ENCODE measurements at places on chromosomes 16 and 17. TPM values are rescaled to one million over a fixed set of nuclear protein-coding genes. Genes with fewer than 3 reads are reported as not detected.
A peak's percentile ranks its signal among the peaks of the same experiment; 100 is the strongest.

GRCh38 chr17:60563743-60564142 lies 36.2 kb upstream of the PPM1D start:
- H3K4me1 ChIP-seq, result no peaks in the 10 kb centered on the region
- DNase-seq, result no peak
- no peaks in the 10 kb centered on the region for H3K27me3 ChIP-seq
- H3K36me3 ChIP-seq, result no peaks in the 10 kb centered on the region
- no peak overlapping the region for H3K27ac ChIP-seq

CCDC144A gene
- 31.5 TPM for total RNA-seq

KRT31 gene
- total RNA-seq, result not detected

DNA sequence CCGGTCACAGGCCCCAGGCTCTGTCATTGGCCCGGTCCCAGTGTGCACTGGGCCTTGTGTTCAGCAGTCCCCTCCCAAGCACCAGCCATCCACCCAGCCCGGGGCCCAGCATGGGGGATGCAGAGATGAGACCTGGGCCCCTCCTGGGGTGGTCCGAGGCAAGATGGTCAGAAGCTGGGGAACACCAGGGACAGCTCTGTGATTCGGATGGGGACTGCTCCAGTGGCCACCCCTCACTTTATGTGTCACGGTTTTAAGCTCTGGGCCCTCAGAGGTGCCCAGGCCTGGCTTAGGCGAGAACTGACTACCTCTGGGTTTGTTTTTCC lies 92.0 kb upstream of the PLCG2 start:
- DNase-seq, result no peak
- no peaks in the 10 kb centered on the region for H3K36me3 ChIP-seq
- no peaks in the 10 kb centered on the region for H3K27me3 ChIP-seq
- H3K4me3 ChIP-seq, result no peak overlapping the region
- no peak overlapping the region for H3K27ac ChIP-seq

- no peak for DNase-seq
- H3K4me3 ChIP-seq, result no peak overlapping the region
- H3K4me1 ChIP-seq, result peaks cover 9% of the 10 kb centered on the region
- no peak overlapping the region for H3K27ac ChIP-seq
- no peaks in the 10 kb centered on the region for H3K27me3 ChIP-seq
- no peaks in the 10 kb centered on the region for H3K36me3 ChIP-seq
Observed at GRCh38 chr17:51322390-51323029, 62.2 kb downstream of the UTP18 start.

GRCh38 chr16:70720425-70721201 lies 34.8 kb upstream of the MTSS2 start:
- no peaks in the 10 kb centered on the region for H3K36me3 ChIP-seq
- H3K4me3 ChIP-seq, result no peak overlapping the region
- H3K27ac ChIP-seq, result no peak overlapping the region
- DNase-seq, result no peak
- no peaks in the 10 kb centered on the region for H3K27me3 ChIP-seq

DNA sequence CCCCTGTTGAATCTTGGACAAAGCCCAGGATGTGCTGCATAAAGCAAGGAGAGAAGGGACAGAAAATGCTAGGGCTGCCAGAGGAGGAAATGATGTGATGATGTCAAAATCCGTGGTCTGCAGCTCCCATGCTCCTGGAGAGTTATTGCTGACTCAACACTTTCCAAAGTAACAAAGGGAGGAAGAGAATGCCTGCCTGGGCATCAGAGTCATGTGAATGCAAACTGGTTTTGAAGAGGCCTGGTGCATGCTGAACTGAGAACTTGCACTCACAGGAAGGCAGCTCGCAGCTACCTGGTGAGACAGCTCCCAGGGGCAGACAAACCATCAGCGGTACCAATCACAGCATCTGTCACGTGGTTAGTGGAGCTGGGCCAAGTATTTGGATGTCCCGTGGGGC lies 2.8 kb downstream of the MARVELD3 start:
- H3K4me3 ChIP-seq, result no peak overlapping the region
- peak; percentile 77 for DNase-seq
- H3K36me3 ChIP-seq, result no peaks in the 10 kb centered on the region
- H3K27me3 ChIP-seq, result no peaks in the 10 kb centered on the region
- H3K27ac ChIP-seq, result no peak overlapping the region

ADAP2 gene
- 14.9 TPM for total RNA-seq

GRCh38 chr16:81597079-81597658 lies 152.6 kb downstream of the CMIP start:
- no peaks in the 10 kb centered on the region for H3K36me3 ChIP-seq
- H3K4me3 ChIP-seq, result no peak overlapping the region
- H3K4me1 ChIP-seq, result peaks cover 20% of the 10 kb centered on the region
- no peak overlapping the region for H3K27ac ChIP-seq

RECQL5 gene
- total RNA-seq, result 62.9 TPM

- H3K36me3 ChIP-seq, result peaks cover 26% of the 10 kb centered on the region
- H3K4me3 ChIP-seq, result no peak overlapping the region
- DNase-seq, result no peak
- H3K27ac ChIP-seq, result no peak overlapping the region
- no peaks in the 10 kb centered on the region for H3K27me3 ChIP-seq
Observed at GRCh38 chr17:47131761-47132160, 57.3 kb downstream of the CDC27 start.

GRCh38 chr17:74825952-74826719 lies 33.5 kb downstream of the GRIN2C start:
- no peak overlapping the region for H3K27ac ChIP-seq
- H3K27me3 ChIP-seq, result no peaks in the 10 kb centered on the region
- no peaks in the 10 kb centered on the region for H3K36me3 ChIP-seq
- no peak overlapping the region for H3K4me3 ChIP-seq
- H3K4me1 ChIP-seq, result peaks cover 77% of the 10 kb centered on the region
- DNase-seq, result no peak

DNA sequence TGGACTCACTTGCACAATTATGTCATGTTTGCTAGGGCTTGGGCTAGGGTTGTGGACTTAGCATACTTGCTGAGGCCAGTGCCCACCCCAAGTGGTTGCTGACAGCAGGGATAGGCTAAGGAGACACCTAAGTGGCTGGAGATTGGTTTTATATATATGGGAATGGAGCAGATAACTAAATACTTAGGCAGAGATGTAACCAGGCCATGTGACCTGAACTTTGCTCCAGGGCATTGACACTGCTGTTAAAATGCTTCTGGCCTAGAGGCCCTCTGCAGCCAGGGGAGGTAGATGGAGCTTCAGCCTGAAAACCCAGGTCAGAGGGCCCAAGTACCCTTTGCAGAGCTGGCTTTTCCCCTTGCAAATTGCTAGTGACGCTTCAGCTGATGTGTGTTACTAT lies 1.4 kb upstream of the ITGB3 start:
- no peak for DNase-seq
- H3K27me3 ChIP-seq, result no peaks in the 10 kb centered on the region
- H3K36me3 ChIP-seq, result no peaks in the 10 kb centered on the region
- H3K4me1 ChIP-seq, result peaks cover 8% of the 10 kb centered on the region
- H3K27ac ChIP-seq, result peak overlapping the region; percentile 98

GRCh38 chr16:68921637-68922036 lies 78.3 kb downstream of the TANGO6 start:
- H3K27me3 ChIP-seq, result no peaks in the 10 kb centered on the region
- DNase-seq, result no peak
- H3K36me3 ChIP-seq, result no peaks in the 10 kb centered on the region
